ENCODE measurements at places on chromosomes 5 and 9.

GRCh38 chr5:178695556-178695955, 34.9 kb downstream of the ZNF354A start:
- DNase-seq = no peak

GRCh38 chr9:86749161-86749893, 198.0 kb downstream of the GAS1 start:
- DNase-seq = no peak

- no peak for DNase-seq
Observed at GRCh38 chr9:127534250-127534906, 77.7 kb upstream of the STXBP1 start.

- DNase-seq = no peak
Observed at GRCh38 chr5:173771121-173771724, 116.9 kb upstream of the CPEB4 start.

GRCh38 chr5:173530547-173530946, 85.9 kb downstream of the BOD1 start:
- no peak for DNase-seq

- DNase-seq = no peak
Observed at GRCh38 chr9:114799441-114799840, 6.4 kb downstream of the TNFSF15 start.

- DNase-seq = no peak
Observed at GRCh38 chr5:154112255-154112654, 73.5 kb downstream of the MFAP3 start.

DNA sequence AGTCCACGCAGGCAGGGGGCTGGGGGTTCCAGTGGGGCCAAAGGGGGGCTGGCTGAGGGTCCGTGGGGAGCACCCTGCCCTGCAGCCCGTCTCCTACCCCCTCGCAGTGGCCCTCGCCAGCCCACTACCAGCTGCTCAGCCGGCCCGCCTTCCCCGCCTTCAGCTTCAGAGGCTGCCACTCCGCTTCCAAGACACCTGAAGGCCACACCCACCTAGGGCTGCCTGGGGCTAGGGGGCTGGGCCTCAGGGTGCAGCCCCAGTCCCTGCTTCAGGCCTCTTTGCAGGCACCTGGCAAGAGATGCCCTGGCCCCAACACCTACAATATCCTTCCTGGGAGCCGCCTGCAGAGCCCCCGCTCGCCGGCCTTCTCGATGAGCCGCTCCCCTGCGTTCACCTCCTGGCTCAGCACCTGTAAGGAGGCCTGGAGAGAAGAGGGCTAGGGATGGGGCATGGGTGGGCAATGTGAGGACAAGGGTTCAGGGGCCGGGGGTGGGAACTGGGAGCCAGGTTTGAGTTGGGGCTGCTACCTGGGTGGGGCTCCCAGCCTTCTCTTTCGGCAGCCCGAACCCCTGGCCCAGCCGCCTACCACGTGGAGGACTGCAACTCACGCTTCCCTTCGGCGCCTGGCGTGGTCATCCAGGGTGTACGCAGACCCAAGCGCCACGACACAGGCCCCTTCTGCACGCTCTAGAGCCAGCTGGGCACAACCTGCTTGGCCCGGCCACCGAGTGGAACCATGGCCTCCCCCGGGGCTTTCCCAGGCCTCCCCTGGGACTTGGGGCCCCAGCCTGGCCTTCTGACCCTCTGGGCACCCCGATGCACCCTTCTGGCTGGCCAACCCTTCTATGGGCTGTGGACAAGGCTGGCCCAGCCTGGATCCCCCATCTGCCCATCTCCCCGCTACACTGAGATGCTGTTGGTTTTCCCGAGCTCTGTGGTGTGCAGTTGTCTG, 1.7 kb downstream of the STPG3 start:
- no peak for DNase-seq

GRCh38 chr5:123610209-123610608, 98.2 kb downstream of the CSNK1G3 start:
- no peak for DNase-seq

GRCh38 chr5:12672141-12672540, 767.9 kb upstream of the CTNND2 start:
- no peak for DNase-seq

GRCh38 chr9:78101247-78101646, 69.6 kb upstream of the GNAQ start:
- no peak for DNase-seq

DNA sequence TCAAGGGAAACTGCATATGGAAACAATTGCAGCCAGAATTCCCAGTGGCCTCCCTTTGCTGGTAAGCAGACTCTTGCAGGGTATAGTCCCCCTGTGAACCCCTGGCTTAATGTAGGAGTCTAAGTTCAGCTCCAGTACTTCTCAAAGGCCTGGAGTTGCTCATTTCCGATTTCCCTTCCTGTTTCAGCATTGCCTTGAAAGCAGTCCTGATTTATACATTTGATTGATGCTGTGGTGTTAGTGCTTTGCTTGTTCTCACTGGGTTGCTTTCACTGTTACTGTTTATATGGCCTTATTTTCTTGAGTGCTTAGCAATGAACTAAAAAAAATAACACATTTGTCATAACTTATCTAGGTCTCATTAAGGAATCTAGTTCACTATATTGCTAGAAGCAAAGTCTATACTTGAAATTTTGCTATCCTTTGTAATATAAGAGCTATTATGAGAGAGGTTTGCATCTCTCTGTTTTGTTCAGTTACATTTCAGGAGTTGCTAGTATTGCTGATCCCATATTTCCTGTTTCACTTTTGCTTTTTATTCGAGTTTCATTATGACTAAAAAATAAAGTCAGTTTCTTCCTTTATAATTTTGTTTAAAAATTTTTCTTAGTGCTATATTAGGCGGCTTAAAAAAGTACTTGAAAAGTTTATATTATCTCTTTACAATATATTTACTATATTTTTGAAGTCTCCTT, 122.4 kb upstream of the NMUR2 start:
- DNase-seq = no peak

GRCh38 chr5:55072666-55073065, 29.8 kb upstream of the GZMA start:
- DNase-seq = no peak

DNA sequence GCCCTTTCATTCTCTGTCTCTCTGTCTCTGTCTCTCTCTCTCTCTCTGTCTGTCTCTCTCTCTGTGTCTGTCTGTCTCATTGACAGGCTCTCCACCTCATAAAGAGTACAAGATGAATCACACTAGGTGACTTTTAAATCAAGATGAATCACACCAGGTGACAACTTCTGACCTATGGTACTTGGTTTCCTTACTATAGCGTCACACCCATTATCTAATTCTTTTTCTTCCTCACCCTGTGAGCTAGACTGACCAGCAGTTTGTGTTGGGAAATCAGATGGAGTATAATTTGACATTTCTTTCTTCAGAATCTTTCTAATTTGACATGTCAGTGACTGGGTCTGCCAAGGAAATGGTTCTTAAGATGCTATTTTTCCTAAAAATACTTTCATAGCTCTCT, 232.9 kb downstream of the ARRDC3 start:
- DNase-seq = no peak

- DNase-seq = no peak
Observed at GRCh38 chr9:4832786-4833579, 40.2 kb downstream of the RCL1 start.

DNA sequence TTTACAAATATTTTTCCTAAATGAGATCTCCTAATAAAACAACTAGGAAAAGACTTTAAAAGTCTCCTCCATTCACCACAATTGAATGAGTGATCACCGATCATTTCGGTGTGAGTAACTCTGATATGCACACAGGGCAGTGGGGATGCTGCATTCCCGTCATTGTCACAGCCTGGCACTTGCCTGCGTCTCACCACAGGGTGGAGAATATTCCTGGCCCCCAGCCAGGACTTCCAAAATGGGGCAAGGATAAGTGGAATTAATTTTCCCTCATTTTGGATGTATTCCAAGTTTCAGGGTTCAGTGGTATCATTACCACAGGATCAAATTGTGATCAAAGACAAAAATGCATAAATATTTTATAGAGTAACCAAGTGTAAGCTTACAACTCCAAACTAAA, 107.1 kb downstream of the CTNND2 start:
- DNase-seq = peak; percentile 21

- DNase-seq = no peak
Observed at GRCh38 chr5:35924122-35924949, 14.1 kb downstream of the CAPSL start.

DNA sequence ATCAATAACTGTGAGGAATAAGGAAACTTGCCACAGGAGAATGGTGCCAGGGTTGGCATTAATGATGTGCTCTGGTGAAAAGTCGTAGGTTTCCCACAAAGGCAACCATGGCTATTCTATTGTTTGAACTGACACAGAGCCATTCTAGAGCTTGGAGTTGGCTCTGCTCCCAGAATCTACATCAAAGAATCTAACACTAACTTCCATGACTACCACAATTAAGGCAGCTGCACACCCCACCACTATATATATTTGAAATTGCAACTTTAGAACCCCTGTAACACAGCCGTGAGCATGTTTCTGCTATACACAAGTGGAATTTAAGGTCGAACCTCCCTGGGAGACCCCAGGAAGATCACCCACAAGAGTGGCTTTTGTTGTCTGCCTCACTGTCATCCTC, 89.7 kb upstream of the CCDC152 start:
- no peak for DNase-seq

DNA sequence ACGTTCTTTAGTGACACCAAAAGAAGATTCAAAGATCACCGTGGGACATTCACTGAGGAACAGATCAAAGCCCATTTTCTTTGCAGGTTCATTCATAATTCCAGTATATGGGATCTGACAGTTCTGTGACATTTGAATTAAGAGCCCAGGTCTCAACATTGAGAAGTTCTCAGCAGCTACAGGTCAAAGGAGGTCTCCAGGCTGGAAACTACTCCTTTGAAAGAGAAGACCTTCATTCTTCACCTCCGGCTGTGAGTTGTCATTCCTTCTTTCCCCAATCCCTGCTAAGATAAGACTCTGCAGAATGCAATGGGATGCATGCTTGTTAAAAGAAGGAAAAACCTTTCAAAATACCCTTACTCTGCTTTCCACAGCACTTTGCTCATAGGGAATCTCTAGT, 79.0 kb downstream of the COL23A1 start:
- DNase-seq = no peak

GRCh38 chr5:20486826-20487225, 498.8 kb upstream of the CDH18 start:
- no peak for DNase-seq

DNA sequence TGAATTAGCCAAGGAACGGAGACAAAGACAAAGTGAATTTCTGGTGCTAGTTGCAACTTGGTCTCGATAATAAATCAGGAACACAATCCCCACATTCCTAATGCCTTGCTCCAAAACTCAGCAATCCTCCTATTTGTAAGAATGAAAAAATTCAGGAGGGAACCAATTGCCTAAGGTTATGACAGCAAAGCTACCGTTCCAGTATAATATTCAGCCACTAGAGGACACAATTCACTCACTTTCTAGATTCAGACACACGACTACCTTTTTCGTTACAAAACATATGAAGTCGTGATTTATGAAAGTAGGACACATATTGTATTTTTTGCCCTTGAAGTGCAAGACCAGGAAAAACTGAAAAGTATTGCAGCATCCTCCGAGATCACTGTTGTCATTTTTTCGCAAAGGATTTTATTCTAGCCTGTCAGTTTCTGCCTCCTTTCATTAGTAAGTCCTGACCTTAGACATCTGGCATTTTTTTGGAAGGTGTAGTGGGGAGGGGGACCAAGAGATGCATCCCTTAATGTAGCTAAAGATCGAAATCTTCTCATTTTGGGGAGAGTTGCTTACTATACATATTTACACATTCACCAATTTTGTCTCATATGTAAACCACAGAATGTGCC, 133.1 kb downstream of the DOCK8 start:
- DNase-seq = no peak
